ENCODE measurements at places on chromosomes 11 and 22.

DNA sequence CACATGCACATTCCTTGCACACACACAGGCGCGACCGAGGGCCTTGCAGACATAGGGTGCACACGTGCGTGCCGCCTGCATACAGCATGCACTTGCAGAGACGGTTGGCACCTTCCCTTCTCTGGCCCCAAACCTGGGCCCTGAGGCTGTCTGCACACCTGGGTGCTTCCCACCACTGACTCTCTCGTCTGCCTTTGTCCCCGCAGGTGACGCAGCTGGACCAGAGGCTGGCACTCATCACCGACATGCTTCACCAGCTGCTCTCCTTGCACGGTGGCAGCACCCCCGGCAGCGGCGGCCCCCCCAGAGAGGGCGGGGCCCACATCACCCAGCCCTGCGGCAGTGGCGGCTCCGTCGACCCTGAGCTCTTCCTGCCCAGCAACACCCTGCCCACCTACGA lies 38.0 kb downstream of the CDKN1C start:
- no peak for DNase-seq

GRCh38 chr22:36901411-36902142 lies 11.9 kb upstream of the CSF2RB start:
- no peak for DNase-seq

- no peak for DNase-seq
Measured at GRCh38 chr11:77175869-77176539, 48.0 kb downstream of the MYO7A start.

- DNase-seq: no peak
Measured at GRCh38 chr11:68454767-68455166, 5.8 kb upstream of the PPP6R3 start.

GRCh38 chr11:116740741-116741140 lies 32.0 kb downstream of the BUD13 start:
- DNase-seq: no peak

DNA sequence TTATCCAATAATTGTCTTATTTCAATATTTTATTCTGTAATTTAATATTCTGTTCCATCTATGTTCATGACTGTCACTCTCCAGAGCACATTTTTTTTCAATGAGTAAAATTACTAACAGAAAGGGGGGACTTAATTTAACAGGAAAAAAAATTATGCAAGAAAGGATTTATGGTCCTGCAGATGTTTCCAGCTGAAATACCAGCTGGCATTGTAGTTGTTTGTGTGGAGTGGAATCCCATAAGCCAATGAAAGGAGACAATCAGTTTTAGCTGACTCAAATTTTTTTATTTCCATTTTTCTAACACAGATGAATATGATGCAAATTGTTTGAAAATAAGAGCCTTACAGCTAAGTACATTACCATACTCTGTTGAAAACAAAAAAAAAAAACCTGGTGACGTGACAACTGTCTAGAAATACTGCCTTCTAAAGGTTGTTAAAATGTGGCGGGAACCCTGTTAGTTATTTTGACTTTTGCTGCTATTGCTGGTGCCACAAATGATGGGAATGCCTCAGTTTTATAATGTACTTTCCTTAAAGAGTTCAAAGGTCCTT lies 389.1 kb downstream of the ETS1 start:
- no peak for DNase-seq

DNA sequence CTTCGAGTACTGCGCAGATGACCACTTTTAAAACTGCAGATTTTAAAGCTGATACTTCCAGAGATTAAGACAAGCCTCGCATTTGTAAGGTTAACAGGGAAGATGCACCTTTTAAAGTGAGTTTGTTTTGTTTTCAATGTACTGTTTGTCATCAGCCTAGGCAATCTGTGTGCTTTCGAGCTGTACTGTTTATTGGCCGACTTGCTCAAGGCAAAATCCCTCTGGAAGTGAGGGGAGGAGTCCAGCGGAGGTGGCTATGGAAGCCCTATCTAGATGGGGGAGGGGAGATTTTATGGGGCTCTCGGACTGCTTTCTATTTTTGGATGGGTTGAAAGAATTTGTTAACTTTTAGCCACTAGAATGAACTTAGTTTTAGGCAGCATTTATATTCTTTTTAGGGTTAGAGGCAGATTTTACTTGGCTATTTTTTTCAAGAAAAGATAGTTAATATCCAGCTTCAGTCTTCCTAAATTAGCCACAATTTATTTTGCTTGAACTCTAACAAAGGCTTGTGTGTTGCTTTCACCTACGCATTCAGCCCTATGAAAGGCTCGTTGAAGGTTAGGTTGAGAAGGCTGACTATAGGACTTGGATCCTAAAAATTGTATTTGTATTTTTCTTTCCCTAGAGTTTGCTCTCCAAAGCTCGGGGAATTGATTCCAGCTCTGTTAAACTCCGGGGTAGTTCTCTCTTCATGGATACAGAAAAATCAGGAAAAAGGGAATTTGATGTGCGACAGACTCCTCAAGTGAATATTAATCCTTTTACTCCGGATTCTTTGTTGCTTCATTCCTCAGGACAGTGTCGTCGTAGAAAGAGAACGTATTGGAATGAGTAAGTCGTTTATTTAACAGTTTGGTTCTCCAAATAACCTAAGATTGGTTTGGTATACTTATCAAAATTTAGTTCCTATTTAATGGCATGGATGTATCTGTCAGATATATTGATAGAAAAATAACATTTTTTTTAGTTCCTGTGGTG lies 2.1 kb downstream of the WEE1 start:
- DNase-seq: peak; percentile 79

- DNase-seq: peak; percentile 39
Measured at GRCh38 chr11:125082611-125083311, 19.7 kb downstream of the SLC37A2 start.

GRCh38 chr11:108852701-108853100 lies 187.8 kb downstream of the DDX10 start:
- DNase-seq: no peak

DNA sequence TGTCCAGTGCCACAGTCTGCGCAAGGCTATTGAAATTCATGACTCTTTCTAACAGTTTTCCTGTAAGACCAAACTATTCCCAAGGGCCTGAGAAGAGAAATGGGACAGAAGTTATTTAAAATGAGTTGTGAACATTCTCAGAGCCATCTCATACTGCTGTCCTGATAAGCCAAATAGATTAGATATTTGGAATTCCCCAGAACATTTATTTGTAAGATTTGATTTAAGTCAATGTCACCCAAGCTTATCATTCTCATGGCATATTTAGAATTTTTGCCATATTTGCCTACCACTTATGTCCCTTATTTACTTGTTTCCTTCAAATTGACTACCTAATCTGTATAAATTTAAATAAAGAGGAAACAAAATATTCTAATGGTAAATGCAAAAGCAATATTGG lies 82.4 kb downstream of the NAV2 start:
- no peak for DNase-seq

DNA sequence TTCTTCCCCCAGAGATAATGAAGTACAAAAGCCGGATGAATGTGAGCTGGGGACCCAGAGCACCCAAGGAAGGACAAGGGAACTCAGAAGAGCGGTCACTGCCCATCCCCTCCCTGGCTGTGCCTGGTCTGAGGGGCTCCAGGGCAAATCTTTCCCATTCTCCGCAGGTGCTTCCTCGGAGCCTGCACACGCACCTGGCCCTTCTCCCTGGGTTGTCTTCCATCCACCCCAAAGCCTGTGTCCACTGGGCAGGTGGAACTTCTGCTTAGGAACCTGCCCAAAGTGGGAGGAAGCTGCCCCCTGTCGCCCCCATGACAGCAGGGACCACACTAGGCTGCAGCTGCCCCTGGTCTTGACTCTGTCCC lies 121.0 kb upstream of the FGF3 start:
- no peak for DNase-seq
